ENCODE measurements at places on chromosomes 11 and 22.

- DNase-seq, result no peak
Observed at GRCh38 chr11:58992489-58992888, 53.2 kb downstream of the GLYATL1 start.

DNA sequence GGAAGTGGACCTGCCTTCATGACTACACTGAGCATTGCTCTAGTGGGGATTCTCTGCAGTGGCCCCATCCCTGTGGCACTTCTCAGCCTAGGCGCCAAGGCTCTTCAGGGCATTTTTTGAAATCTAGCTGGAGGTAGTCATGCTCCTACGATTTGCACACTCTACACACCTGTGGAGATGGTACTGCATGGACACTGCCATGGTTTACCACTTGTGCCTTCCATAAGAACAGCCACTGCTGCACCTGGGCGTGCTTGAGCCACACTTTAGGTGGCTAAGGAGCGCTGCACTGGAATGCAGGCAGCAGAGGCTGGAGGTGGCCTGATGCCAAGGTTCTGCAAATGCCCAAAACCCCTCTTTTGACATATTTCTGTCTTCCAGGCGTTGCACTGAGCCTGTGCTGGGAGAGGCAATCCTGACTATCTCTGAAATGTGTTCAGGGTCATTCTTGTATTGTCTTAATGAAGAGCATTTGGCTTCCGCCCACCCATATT lies 24.3 kb downstream of the IZUMO1R start:
- no peak for DNase-seq

- DNase-seq, result no peak
Observed at GRCh38 chr11:120883404-120884080, 140.4 kb upstream of the TBCEL start.

DNA sequence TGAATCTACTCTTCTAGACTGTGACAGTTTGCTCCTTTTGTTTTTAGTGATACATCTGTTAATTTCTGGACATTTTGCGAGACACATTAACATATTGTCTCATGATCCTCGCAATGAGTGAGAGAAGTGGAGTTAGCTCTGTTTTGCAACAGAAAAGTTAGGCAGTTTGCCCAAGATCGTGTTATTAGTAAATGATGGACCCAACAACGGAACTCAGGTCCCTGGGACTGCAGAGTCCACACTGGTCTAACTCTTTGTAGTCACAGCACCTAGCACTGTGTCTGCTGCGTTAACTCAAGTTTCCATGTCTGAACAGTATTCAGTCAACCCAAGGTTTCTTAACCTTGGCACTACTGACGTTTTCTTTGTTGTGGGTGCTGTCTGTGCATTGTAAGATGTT lies 3.2 kb downstream of the DEPDC7 start:
- DNase-seq, result no peak

DNA sequence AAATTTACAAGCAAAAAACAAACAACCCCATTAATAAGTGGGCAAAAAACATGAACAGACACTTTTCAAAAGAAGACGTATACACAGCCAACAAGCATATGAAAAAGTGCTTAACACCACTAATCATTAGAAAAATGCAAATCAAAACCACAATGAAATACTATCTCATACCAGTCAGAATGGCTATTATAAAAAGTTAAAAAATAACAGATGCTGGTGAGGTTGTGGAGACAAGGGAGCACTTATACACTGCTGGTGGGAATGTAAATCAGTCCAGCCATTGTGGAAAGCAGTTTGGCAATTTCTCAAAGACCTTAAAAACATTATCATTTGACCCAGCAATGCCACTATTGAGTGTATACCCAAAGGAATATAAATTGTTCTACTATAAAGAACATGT lies 72.3 kb downstream of the BBOX1 start:
- DNase-seq, result no peak

DNA sequence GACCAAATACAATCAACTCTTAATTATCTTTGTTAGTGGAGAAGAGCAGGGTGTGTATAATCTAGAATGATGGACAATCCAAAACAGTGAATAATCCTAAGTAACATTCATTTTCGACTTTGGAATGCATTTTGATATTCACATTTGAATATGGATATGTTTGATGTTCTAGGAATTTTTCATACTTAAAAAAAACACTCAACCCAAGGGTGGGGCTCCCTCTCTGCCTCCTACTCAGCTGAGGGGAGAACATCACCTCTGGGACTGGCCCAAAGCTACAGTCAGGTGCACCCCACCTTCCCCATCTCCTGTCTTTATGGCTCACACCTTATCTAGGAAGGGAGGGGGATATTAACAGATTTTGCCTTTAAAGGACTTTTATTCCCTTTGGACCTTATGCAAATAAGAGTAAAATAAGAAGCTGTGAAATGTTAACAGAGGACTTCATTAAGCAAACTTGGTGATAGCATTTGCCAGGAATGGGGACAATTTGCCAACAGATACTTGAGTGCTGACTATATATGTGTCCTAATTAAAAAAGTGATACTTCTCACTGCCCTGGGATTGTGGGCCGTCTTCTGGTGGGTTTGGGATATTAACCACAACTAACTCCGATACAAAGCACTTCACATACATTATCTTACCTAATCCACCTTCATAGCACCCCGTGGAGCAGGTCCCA lies 187.0 kb downstream of the ST3GAL4 start:
- no peak for DNase-seq

DNA sequence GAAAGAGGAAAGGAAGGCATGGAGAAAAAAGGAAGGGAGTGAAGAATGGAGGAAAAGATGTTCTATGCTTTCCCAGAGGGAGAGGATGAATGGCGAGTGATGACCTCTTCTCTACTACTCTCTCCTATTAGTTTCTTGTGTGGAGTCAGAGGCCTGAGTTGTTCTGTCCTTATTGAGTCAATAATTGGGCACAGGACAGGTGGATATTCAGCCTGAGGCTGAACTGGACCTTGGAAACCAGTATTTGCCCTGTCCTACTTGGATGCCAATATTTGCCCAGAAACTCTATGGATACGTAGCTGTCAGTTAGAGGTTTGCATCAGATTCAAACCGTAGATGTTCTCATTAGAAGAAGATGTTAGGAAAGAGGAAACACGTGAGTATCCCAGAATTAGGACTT lies 17.6 kb upstream of the SWAP70 start:
- no peak for DNase-seq

DNA sequence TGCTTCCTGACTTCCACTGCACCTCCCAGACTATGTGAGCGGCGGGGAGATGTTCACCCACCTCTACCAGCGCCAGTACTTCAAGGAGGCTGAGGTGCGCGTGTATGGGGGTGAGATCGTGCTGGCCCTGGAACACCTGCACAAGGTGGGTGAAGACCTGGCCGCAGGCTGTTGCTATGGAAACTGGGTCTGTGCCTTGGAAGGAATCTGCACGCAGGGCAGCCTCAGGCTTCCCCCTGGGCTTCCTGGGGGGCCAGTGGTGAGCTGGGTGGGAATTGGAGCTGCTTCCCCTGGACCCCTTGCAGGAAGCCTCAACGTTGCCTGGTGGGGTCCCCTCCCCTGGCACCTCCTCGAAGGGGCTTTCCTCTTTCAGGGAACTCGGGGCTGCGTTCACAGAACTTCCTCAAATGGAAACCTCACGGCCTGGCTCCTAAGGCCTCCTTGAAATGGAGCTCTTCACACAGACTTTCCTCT lies 1.5 kb downstream of the RPS6KA4 start:
- no peak for DNase-seq

DNA sequence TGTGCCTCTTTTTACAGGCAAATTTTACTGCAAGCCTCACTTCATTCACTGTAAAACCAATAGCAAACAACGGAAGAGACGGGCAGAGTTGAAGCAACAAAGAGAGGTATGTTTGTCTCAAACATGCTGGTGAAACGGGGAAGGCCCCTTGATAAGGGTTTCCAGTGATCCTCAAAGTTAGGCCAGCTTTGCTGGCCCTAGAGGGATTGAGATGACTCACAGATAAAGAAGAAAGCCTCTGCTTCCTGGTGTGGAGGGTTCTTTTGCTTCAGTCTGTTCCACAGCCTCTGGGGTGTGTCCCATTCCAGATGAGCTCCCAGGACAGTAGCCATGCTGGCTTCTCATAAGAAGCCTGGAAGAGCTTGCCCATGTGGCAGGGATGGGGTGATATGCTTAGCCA lies 118.9 kb upstream of the PARVA start:
- DNase-seq, result no peak
